ENCODE measurements at places on chromosomes 12 and 14.
A peak's percentile ranks its signal among the peaks of the same experiment; 100 is the strongest.

- H3K4me1 ChIP-seq = peaks cover 18% of the 10 kb centered on the region
- DNase-seq = no peak
- no peaks in the 10 kb centered on the region for H3K27me3 ChIP-seq
Measured at GRCh38 chr12:96213869-96214268, 19.7 kb downstream of the ELK3 start.

DNA sequence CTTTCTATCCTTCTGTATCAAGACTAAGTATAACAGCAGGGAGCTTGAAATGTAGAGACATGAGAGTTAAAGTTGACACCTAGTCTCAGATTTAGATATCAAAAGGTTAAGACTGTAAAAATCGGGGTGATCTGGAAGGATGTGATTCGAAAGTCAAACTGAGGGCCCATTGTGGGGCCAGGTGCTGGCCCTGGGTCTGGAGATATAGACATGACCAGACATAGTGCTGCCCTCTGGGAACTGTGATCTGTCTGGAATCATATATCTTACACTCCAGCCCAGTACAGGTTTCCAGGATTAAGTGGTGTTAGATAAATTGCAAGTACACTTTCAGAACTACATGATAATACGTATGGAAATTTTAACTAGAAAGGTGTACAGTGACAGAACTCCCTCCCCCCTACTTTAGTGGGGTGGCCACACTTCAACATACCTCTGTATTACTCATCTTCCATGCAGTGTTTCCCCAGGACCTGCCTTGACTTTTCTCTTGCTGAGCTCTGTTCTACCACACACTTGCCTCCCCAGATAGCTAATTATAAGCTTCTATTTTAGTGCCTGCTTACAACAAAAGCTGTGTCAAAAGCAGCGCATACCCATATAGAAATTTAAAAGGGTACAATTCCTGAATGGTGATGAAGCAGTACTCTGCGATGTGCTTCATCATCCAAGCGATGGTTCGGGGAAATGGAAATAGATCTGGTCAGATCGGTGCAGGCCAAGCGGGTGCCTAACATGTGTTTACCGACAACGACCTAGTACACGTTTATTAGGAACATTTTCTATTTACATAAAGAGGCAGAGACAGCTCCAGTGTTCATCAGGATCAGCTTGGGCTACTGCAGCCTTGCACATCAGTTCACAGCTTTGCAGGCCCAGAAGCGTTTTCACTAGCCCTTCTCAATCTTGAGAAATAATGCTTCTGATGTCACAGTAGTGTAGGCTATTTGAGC, 68.7 kb downstream of the ARF6 start:
- H3K27me3 ChIP-seq = no peaks in the 10 kb centered on the region
- H3K36me3 ChIP-seq = no peaks in the 10 kb centered on the region

DNA sequence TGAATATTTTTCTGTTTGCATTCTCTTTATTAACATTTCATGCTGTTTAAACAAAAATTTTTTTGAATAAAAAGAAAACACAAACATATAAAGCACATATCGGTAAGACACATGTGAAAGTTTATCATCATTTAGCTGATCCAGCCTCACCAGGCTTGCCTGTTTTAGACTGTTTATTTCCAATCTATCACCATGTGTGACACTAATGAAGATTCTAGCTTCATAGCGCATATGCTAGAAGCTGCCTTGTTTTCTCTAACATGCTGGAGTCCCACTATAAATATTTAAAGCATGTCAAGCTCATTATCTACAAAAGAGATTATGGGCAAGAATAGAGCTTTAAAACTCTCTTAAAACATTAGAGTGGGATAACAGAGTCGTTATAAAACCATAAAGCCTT, 25.4 kb upstream of the ADAMTS20 start:
- H3K4me1 ChIP-seq = no peaks in the 10 kb centered on the region
- no peaks in the 10 kb centered on the region for H3K36me3 ChIP-seq
- no peak overlapping the region for H3K27ac ChIP-seq

GRCh38 chr12:117380083-117380482, 18.7 kb upstream of the NOS1 start:
- H3K4me3 ChIP-seq = no peak overlapping the region
- no peaks in the 10 kb centered on the region for H3K4me1 ChIP-seq
- no peak overlapping the region for H3K27ac ChIP-seq
- no peak for DNase-seq

GRCh38 chr14:79693935-79694334, 517.4 kb downstream of the DIO2 start:
- no peak overlapping the region for H3K27ac ChIP-seq
- no peaks in the 10 kb centered on the region for H3K27me3 ChIP-seq
- H3K4me3 ChIP-seq = no peak overlapping the region
- H3K4me1 ChIP-seq = no peaks in the 10 kb centered on the region
- no peaks in the 10 kb centered on the region for H3K36me3 ChIP-seq

DNA sequence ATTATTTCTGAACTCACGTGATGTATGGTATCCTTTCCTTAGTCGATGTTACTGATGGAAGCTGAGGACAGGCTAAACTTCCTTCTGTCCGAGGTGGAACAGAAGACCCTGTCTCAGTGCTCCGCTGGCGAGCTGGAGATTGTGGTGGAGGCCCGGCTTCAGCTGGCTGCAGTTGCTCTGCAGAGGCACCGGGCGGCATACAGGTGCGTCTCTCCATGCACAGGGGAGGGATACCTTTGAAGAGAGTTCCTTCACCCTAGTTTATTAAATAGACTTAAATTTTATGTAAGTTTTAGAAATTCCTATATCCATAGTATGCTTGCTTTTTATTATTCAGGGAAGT, 186.7 kb upstream of the NEDD1 start:
- H3K36me3 ChIP-seq = no peaks in the 10 kb centered on the region
- H3K4me3 ChIP-seq = no peak overlapping the region
- H3K4me1 ChIP-seq = no peaks in the 10 kb centered on the region
- no peak for DNase-seq

GRCh38 chr12:108400481-108400880, 61.4 kb upstream of the CMKLR1 start:
- peaks cover 5% of the 10 kb centered on the region for H3K4me1 ChIP-seq
- H3K36me3 ChIP-seq = no peaks in the 10 kb centered on the region
- no peak overlapping the region for H3K4me3 ChIP-seq
- DNase-seq = no peak

- no peak overlapping the region for H3K27ac ChIP-seq
- DNase-seq = no peak
- no peaks in the 10 kb centered on the region for H3K27me3 ChIP-seq
Measured at GRCh38 chr12:115204957-115205754, 521.2 kb upstream of the TBX3 start.

DNA sequence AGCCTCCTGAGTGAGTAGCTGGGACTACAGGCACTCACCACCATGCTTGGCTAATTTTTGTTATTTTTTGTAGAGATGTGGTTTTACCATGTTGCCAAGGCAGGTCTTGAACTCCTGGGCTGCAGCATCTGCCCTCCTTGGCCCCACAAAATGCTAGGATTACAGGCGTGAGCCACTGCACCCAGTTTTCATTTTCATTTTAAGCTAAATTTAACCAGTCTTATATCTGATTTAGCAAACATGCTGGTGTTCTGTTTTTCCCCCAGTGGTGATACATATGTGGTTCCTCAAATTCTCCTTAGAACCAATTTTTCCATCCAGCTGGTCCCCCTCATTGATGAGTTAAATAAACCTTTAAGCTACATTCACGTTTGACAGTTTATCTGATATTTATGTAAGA, 43.8 kb upstream of the BICD1 start:
- no peak for DNase-seq
- H3K4me3 ChIP-seq = no peak overlapping the region
- H3K27me3 ChIP-seq = no peaks in the 10 kb centered on the region
- no peak overlapping the region for H3K27ac ChIP-seq
- H3K36me3 ChIP-seq = no peaks in the 10 kb centered on the region

DNA sequence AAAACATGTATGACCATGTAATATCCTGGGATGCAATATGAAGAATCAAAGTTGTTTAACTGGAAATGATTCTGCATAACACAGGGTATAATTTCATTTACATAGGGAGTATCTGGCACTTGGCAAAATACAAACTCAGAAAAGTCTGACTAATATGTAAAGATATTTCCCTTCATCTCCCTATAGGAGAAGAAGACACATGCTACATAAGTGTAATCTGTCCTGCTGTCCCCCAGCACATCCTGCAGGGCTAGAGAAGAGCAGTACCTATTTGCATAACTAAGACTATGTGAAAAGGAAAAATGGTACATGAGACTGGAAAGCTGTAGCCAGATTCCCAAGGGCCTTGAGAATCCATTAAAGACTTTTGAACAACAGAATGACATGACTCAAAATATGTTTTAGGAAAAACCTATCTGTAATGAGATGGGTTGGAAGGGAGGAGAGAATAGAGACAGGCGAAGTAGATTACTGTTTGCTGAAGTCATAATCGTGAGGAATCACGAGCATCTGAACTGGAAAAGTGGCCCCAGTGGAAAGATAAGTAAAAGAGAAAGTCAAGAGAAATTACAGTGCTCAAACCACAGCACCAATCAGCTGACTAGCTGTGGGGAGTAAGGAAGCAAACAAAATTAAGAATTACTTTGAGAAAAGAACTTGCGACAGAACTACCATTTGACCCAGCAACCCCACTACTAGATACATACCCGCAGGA, 155.1 kb upstream of the HMGA2 start:
- H3K4me3 ChIP-seq = no peak overlapping the region
- no peak overlapping the region for H3K27ac ChIP-seq
- H3K36me3 ChIP-seq = no peaks in the 10 kb centered on the region
- H3K27me3 ChIP-seq = no peaks in the 10 kb centered on the region
- no peak for DNase-seq

- no peak for DNase-seq
- H3K27ac ChIP-seq = no peak overlapping the region
- H3K4me1 ChIP-seq = no peaks in the 10 kb centered on the region
- H3K4me3 ChIP-seq = no peak overlapping the region
Measured at GRCh38 chr12:132006056-132006680, 56.4 kb downstream of the EP400 start.

DNA sequence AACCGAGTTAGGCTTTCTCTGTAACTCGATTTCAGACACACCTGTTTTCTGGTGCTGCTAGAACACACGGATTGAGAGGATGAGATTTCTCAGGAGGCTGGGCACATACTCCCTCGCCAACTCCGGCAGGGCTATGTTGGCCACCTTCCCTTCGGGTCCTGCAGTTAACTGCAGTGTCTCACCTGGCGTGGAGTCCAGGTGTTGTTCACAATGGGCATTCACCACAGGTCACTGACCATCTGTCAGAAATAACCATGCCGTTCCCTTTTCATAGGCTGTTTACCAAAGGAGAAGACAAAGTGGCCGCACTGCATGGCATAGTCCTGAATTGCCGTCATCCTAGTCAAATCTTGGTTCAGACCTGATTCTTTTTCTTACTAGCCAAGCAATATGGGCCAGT, 5.5 kb upstream of the KCNH3 start:
- H3K4me3 ChIP-seq = no peak overlapping the region
- peaks cover 2% of the 10 kb centered on the region for H3K36me3 ChIP-seq
- H3K27me3 ChIP-seq = peaks cover 7% of the 10 kb centered on the region
- no peak for DNase-seq
- H3K4me1 ChIP-seq = peaks cover 8% of the 10 kb centered on the region

- peaks cover 5% of the 10 kb centered on the region for H3K4me1 ChIP-seq
- peaks cover 35% of the 10 kb centered on the region for H3K27me3 ChIP-seq
- no peak overlapping the region for H3K27ac ChIP-seq
- no peaks in the 10 kb centered on the region for H3K36me3 ChIP-seq
- H3K4me3 ChIP-seq = no peak overlapping the region
- peak; percentile 24 for DNase-seq
Measured at GRCh38 chr12:46831335-46832129, 5.7 kb upstream of the SLC38A4 start.

GRCh38 chr14:91899213-91899612, 31.9 kb upstream of the TC2N start:
- peaks cover 2% of the 10 kb centered on the region for H3K4me1 ChIP-seq
- no peak overlapping the region for H3K4me3 ChIP-seq
- no peak overlapping the region for H3K27ac ChIP-seq
- no peak for DNase-seq
- no peaks in the 10 kb centered on the region for H3K36me3 ChIP-seq

- H3K27me3 ChIP-seq = no peaks in the 10 kb centered on the region
- no peak overlapping the region for H3K4me3 ChIP-seq
- DNase-seq = no peak
- H3K27ac ChIP-seq = no peak overlapping the region
- H3K4me1 ChIP-seq = peaks cover 41% of the 10 kb centered on the region
Measured at GRCh38 chr14:22512106-22512814, 76.8 kb downstream of the DAD1 start.

DNA sequence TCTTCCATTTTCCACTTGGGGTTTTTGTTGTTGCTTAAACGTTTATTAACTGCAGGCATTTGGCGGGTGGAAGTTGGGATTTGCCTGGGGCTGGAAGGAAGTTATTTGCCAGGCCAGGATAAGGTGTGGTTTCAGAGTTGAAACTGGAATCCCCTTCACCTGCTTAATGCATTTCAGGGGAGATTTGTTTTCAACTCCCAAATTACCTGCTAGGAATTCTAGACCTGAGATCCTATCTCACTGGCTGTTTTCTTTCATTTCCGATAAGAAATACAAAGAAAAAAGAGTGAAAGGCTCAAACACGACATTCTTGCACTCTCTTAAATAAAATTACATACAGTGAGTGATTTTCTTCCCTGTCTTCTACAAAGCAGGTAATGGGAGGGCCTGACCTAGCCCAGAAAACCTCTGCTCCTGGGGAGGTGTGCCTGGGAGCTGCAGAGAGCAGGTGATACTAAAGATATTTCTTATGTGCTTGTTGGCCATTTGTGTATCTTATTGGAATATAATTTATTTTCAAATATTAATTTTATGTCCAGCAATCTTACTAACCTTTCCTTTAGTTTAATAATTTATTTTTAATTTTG, 278.2 kb downstream of the ZFP36L1 start:
- H3K4me1 ChIP-seq = peaks cover 23% of the 10 kb centered on the region
- H3K36me3 ChIP-seq = no peaks in the 10 kb centered on the region
- no peak overlapping the region for H3K27ac ChIP-seq
- DNase-seq = no peak

DNA sequence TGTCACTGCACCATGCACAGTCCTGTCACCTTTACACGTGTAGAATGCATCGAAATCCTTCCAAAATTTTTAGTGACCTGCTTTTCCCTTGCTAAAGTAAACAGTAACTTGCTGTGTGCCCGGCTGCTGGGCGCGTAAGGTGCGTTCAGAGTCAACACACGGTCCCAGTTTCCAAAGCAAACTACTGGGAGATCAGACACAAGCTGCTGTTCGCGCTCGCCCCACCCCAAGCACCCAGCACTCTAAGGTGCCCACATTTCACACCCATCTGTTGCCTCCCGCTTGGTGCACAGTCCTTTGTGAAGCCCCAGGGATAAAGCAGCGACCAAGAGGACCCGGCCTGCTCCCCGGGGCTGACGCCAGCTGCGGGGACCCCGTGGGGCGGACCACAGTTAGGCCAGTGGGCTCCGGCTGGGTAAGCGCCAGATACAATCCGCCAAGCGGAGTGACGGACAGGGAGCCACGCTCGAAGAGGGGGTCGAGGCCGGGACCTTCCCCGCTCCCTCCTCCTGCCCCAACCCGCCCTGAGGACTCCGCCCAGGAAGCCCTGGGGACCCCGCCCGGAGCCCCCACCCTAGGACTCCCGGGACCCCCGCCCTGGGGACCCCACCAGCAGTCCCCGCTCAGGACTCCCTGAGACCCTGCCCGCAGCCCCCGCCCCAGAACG, 633 bp downstream of the STX2 start:
- H3K27me3 ChIP-seq = no peaks in the 10 kb centered on the region
- peak overlapping the region; percentile 84 for H3K4me3 ChIP-seq
- peaks cover 12% of the 10 kb centered on the region for H3K4me1 ChIP-seq
- H3K27ac ChIP-seq = no peak overlapping the region

GRCh38 chr12:17976202-17976601, 113.8 kb downstream of the RERGL start:
- H3K36me3 ChIP-seq = no peaks in the 10 kb centered on the region
- no peaks in the 10 kb centered on the region for H3K4me1 ChIP-seq
- no peaks in the 10 kb centered on the region for H3K27me3 ChIP-seq
- DNase-seq = peak; percentile 12
